ENCODE measurements at places on chromosomes 7 and 10.
A peak's percentile ranks its signal among the peaks of the same experiment; 100 is the strongest.

DNA sequence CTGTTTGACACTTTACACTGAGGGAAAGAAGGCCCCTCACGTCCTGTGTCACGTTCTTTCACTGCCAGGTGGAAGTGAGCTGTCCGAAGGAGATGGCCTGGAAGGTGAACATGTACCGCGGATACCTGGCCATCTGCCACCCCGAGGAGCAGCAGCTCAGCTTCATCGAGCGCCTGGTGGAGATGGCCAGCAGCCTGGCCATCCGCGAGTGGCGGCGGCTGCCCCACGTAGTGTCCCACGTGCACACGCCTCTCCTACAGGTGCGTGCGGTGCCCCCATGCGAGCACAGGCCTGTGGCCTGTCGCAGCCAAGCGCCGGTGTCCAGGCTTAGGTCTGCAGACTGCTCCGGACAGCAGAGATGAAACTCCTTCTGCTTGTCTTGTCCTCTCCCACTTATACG, 103.4 kb downstream of the TRRAP start:
- DNase-seq = no peak
- no peaks in the 10 kb centered on the region for H3K4me1 ChIP-seq
- H3K4me3 ChIP-seq = no peak overlapping the region
- peaks cover 81% of the 10 kb centered on the region for H3K36me3 ChIP-seq

- peaks cover 22% of the 10 kb centered on the region for H3K27me3 ChIP-seq
- no peak overlapping the region for H3K27ac ChIP-seq
- H3K4me1 ChIP-seq = peaks cover 5% of the 10 kb centered on the region
These were observed 57.2 kb upstream of the LYZL2 start for GRCh38 chr10:30686708-30687107.

DNA sequence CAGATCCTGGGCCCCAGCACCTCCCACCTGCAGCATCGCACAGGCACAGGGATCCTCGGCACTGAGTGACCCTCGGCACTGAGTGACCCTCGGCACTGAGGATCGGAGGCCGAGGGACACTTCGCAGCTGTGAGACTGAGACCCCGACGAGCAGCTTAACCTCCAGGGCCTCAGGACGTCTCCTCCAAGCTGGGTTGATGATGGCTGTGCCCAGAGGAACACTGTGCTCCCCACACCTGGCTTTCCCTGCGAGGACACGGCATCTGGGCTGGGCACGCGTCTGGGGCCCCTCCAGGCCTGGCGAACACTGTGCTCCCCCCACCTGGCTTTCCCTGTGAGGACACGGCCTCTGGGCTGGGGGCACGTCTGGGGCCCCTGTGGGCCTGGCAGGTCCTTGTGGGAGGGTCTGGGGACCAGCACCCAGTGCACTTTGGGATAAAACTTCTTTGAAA, 158.3 kb upstream of the PPP2R2D start:
- peaks cover 49% of the 10 kb centered on the region for H3K4me1 ChIP-seq
- no peak overlapping the region for H3K4me3 ChIP-seq
- H3K27ac ChIP-seq = no peak overlapping the region
- no peak for DNase-seq
- no peaks in the 10 kb centered on the region for H3K36me3 ChIP-seq

DNA sequence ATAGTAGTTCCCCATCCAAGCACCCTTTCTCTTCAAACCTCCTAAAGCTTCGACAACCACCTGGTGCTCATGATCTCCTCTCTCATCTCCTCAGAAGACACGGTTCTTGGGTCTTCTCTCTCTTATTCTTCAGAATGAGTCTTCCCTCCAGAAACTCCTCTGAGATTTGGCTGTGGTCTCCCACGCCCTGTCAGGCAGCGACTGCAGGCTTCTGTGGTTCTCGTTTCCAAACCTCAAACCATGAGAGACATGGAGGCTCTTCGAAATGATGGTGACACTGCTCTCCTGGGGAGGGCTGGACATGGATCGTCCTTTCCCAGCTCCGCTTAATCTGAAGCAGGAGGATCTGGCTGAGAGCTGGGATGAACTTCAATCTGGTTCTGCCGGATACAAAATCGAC, 78.6 kb upstream of the PITRM1 start:
- H3K27ac ChIP-seq = peak overlapping the region; percentile 50
- DNase-seq = no peak
- no peak overlapping the region for H3K4me3 ChIP-seq
- H3K27me3 ChIP-seq = peaks cover 16% of the 10 kb centered on the region
- H3K4me1 ChIP-seq = peaks cover 22% of the 10 kb centered on the region

DNA sequence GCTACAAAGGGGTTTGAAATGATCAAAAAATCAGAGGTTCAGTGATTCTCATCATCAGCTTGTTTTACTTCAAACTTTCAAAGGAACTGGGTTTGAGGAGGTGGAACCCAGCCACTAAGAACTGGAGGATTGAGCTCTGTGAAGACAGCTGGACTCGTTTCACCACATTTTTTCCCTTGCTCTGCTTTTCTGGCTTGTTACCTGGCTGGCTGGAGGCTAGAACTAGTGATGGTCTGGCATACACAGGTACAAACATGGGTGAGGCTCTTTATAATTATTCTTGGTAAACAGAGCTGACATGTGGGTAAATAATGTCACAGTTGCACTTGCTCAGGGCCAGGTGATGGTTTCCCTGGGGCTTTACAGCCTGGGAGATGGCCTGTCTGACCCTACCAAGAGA, 352.5 kb downstream of the FGFR2 start:
- no peak for DNase-seq
- no peaks in the 10 kb centered on the region for H3K36me3 ChIP-seq
- peaks cover 14% of the 10 kb centered on the region for H3K27me3 ChIP-seq
- no peak overlapping the region for H3K27ac ChIP-seq
- no peak overlapping the region for H3K4me3 ChIP-seq
- H3K4me1 ChIP-seq = peaks cover 43% of the 10 kb centered on the region

DNA sequence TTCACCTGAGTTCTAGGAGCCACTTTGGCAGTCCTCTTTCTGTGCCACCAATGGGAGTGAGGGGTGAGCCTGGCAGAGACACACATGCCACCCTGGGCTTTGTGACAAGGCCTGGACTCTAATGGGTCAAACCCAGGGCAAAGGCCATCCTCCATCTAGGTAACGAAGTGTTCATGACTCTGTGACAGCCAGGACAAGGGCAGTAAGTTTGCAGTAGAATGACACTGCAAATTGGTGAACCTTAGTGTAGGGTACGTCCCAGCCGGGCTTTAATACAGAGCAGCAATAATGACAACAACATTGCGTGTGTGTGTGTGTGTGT, 43.3 kb downstream of the PAPSS2 start:
- peak overlapping the region; percentile 78 for H3K27ac ChIP-seq
- H3K4me3 ChIP-seq = no peak overlapping the region
- peaks cover 9% of the 10 kb centered on the region for H3K27me3 ChIP-seq
- H3K4me1 ChIP-seq = no peaks in the 10 kb centered on the region
- no peak for DNase-seq

DNA sequence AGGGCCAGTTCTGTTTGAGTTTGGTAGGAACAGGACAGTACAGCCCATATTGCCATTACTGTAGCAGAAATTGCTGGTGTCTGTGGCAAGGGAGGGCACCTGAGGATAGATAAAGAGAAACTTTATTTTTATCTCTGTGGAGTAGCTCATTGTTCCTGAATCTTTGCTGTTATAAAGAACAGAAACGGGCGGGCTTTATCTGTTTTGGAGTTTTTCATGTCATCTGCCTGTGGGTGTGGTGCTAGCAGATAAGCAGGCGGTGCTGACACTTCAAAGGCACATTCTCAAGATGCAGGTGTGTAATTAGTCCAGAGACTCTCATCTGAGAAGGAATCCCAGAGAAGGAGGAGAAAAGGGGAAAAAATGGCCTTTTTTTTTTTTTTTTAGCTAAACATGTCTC, 11.5 kb downstream of the ZNF273 start:
- H3K27ac ChIP-seq = no peak overlapping the region
- no peak overlapping the region for H3K4me3 ChIP-seq
- DNase-seq = no peak
- peaks cover 94% of the 10 kb centered on the region for H3K36me3 ChIP-seq
- H3K27me3 ChIP-seq = peaks cover 9% of the 10 kb centered on the region

- DNase-seq = no peak
- H3K4me1 ChIP-seq = peaks cover 19% of the 10 kb centered on the region
- H3K27me3 ChIP-seq = peaks cover 9% of the 10 kb centered on the region
- H3K27ac ChIP-seq = no peak overlapping the region
- H3K36me3 ChIP-seq = peaks cover 25% of the 10 kb centered on the region
- H3K4me3 ChIP-seq = peak overlapping the region; percentile 67
These were observed 1.9 kb downstream of the ZKSCAN1 start for GRCh38 chr7:100017300-100017699.

DNA sequence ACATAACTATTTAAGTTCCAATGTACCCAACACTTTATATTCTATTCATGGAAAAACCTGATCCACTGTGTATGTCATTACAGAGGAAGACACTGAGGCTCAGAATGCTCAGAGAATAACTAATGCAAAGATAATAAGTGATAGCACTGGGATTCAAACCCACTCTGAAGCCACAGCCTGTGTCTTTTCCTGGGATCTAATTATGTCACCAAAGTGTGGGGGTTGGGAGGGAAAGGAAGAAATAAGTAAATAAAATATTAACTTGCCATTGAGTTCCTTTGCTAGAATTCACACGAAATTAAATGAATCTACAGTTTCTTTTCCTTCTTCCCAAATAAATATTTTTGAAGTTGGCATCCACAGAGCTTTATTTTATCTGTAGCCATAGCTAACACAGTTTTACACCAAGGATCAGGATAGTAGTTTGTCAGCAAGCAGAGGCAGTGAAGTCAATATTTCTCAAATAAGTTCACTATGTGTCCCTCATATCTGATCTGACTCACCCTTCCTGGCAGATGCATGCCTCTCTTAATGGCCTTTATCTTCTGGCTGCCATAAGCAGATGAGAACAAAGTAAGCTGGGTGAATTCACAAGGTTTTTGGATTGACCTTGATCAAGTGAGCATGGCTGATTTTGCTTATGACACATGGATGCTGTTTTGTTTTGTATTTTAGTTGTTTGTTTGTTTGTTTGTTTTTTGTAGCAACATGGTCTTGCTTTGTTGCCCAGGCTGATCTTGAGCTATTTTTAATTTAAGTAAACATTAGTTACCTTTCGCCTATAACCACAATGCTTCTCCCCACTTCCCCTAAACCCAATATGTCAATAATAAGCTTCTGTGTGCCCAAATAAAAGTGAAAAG, 6.3 kb downstream of the RAPGEF5 start:
- H3K27ac ChIP-seq = no peak overlapping the region
- peaks cover 18% of the 10 kb centered on the region for H3K4me1 ChIP-seq
- no peak for DNase-seq

DNA sequence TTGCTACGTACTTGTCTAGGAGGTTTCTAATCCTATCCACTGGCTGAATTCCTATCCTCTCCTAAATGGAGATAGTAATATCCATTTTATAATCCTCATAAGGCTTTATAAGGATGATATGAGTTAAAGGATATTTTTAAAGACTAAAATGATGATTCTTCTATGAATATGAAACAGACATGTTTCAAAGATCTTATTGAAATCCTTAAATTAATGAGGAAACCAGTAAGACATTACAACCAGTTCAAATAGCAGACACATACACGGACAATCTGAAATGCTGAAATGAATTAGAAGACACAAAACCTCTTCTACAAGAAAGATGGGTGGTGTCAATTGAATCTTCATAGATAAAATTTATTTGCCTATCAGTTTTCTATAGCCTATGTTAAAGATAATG, 132.9 kb upstream of the ANK3 start:
- DNase-seq = no peak
- H3K27ac ChIP-seq = peak overlapping the region; percentile 59
- no peak overlapping the region for H3K4me3 ChIP-seq
- H3K36me3 ChIP-seq = no peaks in the 10 kb centered on the region
- peaks cover 3% of the 10 kb centered on the region for H3K27me3 ChIP-seq

DNA sequence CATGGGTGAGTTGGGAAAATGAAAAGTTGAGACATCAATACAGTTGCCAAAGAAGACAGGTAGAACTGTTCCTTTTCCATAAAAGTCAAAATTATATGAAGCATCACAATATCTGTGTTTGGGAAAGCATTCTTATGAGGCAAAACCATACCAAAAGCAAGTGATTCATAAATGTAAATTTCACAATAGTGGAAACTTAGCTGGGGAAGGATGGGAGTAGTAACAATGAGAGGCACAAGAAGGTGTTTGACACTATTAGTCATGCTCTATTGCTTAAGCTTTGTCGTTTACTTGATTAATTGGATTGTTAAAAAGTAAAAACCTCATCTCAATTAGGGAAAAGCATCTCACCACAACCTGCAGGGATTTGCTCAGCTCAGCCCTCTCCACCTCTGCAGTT, 240.2 kb downstream of the C7orf25 start:
- no peak for DNase-seq
- H3K27me3 ChIP-seq = no peaks in the 10 kb centered on the region
- peaks cover 24% of the 10 kb centered on the region for H3K4me1 ChIP-seq
- H3K36me3 ChIP-seq = peaks cover 12% of the 10 kb centered on the region

DNA sequence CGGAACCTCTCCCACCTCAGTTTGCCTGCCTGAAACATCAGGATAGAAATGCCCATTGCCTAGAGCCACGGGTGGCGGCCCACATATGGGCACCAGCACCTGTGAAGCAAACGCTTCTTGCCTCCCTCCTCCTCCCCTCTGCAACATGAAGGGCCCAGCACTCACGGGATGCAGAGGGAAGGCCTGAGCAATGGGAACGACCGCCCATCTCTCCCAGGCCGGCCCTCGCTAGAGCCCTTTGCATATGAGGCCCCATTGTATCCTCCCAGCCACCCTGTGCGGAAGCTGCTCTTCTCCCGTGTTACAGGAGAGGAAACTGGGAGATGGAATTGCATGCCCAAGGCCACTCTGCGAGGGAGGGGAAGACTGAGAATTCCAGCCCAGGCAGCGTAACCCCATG, 88.2 kb downstream of the RGS10 start:
- no peak overlapping the region for H3K27ac ChIP-seq
- no peak for DNase-seq

GRCh38 chr10:85614566-85614965, 752.0 kb downstream of the GRID1 start:
- H3K4me1 ChIP-seq = peaks cover 5% of the 10 kb centered on the region
- H3K36me3 ChIP-seq = no peaks in the 10 kb centered on the region
- H3K27ac ChIP-seq = no peak overlapping the region
- no peak overlapping the region for H3K4me3 ChIP-seq

GRCh38 chr7:12436896-12437535, 33.4 kb upstream of the VWDE start:
- no peak overlapping the region for H3K27ac ChIP-seq
- H3K36me3 ChIP-seq = no peaks in the 10 kb centered on the region
- H3K27me3 ChIP-seq = peaks cover 5% of the 10 kb centered on the region
- H3K4me3 ChIP-seq = no peak overlapping the region
- peak; percentile 13 for DNase-seq

DNA sequence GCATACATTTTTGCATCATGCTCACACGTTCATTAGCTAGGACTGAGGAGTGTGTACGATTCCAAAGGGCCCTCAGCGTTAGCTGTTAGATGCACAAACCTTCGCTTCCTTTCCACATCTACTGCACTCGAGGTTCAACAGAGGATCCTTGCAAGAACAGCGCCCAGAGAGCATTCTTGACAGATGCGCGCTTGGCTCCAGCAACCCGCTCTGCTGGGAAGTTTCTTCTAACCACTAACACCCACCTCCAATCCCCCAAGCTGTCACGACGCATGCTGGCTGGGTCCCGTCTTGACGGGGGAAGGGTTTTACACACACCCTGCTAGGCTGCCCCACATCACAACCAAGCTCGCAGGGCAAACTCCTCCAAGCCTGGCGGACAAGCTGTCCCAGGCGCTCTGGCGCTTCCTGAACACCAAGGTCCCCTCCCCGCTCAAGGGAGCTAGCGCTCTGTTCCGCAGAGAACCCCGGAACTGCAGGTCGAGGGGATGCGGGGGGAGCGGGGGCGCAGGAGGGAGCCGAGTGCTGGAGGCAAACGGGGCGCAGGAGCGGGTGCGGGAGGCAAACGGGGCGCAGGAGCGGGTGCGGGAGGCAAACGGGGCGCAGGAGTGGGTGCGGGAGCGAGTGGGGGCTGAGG, 653 bp upstream of the ADRB1 start:
- peak; percentile 51 for DNase-seq
- peaks cover 84% of the 10 kb centered on the region for H3K27me3 ChIP-seq
- H3K36me3 ChIP-seq = no peaks in the 10 kb centered on the region
- H3K27ac ChIP-seq = no peak overlapping the region
